Right lobe of liver (tissue), 6 donors: ENCODE measurements at places on chromosomes 1 and 21. TPM values are rescaled to one million over a fixed set of nuclear protein-coding genes. Genes with fewer than 3 reads are reported as not detected.

HSPB7 gene
- 1.2 TPM for total RNA-seq

PM20D1 gene
- 0.14 TPM for total RNA-seq

IL19 gene
- not detected for total RNA-seq

TRAF3IP3 gene
- 7.7 TPM for total RNA-seq

SPATA45 gene
- total RNA-seq, result not detected

OVAAL gene
- total RNA-seq, result not detected

SLC9C2 gene
- total RNA-seq, result not detected

S100A8 gene
- 43.3 TPM for total RNA-seq

UBL4B gene
- total RNA-seq, result not detected

OR2M3 gene
- not detected for total RNA-seq

PDZK1IP1 gene
- total RNA-seq, result 0.40 TPM

LEFTY1 gene
- total RNA-seq, result 0.29 TPM

KCNT2 gene
- 8.0 TPM for total RNA-seq

PAQR6 gene
- total RNA-seq, result 0.61 TPM

CYP4Z1 gene
- total RNA-seq, result 0.33 TPM

CD160 gene
- 1.1 TPM for total RNA-seq

LTN1 gene
- total RNA-seq, result 10.7 TPM

CTSE gene
- not detected for total RNA-seq

SH2D5 gene
- 0.80 TPM for total RNA-seq

DEPDC1 gene
- 0.15 TPM for total RNA-seq

CACNA1S gene
- not detected for total RNA-seq

LCE6A gene
- not detected for total RNA-seq

NUDC gene
- total RNA-seq, result 60.8 TPM

PDE9A gene
- total RNA-seq, result 4.3 TPM
